ENCODE measurements at places on chromosomes 16 and 17. TPM values are rescaled to one million over a fixed set of nuclear protein-coding genes. Genes with fewer than 3 reads are reported as not detected.

GRCh38 chr17:50079334-50080095 lies 15.6 kb upstream of the PDK2 start:
- no peak for DNase-seq

DNA sequence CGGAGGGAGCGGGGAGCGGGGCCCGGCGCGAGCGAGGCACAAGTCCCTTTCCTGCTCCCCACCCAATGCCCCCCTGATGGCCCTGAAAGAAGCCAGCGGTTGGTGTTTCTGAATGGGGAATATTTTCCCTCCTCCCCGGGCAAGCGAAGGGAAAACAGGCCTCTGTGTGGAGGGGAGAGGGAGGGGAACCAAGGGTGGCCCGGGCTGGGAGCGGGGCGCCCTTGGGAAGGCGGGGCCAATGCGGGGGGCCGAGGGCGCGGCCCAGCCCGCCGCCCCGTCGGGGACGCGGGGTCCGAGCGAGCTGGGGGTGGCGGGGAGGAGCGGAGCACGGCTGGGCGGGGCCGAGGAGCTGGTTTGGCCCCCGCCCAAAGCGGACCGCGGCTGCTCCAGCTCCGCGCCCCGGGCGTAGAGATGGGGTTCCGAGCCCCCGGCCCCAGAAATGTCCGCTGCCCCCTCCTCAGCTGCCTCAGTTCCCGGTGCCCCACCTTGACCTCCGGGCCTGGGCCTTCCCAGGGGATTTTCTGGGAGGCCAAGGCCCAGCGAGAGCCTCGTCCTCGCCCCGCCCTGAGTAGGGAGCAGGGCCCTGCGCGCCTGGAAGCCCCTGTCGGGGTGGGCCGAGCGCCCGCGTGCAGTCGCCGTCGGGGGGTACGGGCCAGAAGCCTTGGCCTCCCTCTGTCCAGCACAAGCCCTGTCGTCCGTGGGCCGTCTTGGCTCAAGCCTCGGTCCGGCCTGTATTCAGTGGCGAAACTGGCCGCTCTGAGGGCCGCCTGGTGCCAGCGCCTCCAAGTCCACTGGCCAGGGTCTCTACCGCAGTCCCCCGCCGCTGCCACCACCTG lies 3.9 kb upstream of the HEXIM1 start:
- DNase-seq: peak; percentile 54

- no peak for DNase-seq
Observed at GRCh38 chr17:47264166-47264565, 10.5 kb downstream of the ITGB3 start.

DNA sequence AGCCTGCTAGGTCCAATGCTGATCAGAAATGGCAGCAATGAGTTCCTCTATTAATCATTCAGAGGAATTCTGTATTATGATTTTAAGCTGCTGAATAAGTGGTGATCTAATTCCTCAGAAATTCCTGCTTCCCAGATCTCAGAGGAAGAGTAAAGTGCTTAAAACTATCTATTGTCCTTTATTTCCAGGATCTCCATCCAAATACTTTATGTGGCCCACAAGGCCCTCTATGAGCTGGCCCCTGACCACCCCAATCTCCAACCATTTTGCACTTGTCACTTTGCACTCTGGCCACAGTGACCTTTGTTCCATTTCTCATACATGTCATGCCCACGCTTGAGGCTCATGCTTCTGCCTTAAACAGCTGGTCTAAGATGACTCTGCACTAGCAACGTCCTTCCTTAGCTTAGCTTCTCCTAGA lies 93.7 kb downstream of the CA10 start:
- DNase-seq: no peak

The OSGIN1 gene
- 1.8 TPM for total RNA-seq

The NOS2 gene
- total RNA-seq: 0.10 TPM

The KCNH6 gene
- total RNA-seq: not detected

The RMI2 gene
- total RNA-seq: 50.1 TPM

The CALCOCO2 gene
- 69.3 TPM for total RNA-seq

The CDC42EP4 gene
- 0.98 TPM for total RNA-seq

Measured in activated naive CD8-positive, alpha-beta T cell treated with anti-CD3 and anti-CD28 coated beads for 36 hours (primary cell).